Effector CD8-positive, alpha-beta T cell (primary cell): ENCODE measurements at places on chromosomes 3 and 15.

GRCh38 chr15:93801206-93801605, 430.2 kb upstream of the MCTP2 start:
- no peak for DNase-seq

GRCh38 chr15:81930582-81931369, 115.0 kb downstream of the MEX3B start:
- no peak for DNase-seq

DNA sequence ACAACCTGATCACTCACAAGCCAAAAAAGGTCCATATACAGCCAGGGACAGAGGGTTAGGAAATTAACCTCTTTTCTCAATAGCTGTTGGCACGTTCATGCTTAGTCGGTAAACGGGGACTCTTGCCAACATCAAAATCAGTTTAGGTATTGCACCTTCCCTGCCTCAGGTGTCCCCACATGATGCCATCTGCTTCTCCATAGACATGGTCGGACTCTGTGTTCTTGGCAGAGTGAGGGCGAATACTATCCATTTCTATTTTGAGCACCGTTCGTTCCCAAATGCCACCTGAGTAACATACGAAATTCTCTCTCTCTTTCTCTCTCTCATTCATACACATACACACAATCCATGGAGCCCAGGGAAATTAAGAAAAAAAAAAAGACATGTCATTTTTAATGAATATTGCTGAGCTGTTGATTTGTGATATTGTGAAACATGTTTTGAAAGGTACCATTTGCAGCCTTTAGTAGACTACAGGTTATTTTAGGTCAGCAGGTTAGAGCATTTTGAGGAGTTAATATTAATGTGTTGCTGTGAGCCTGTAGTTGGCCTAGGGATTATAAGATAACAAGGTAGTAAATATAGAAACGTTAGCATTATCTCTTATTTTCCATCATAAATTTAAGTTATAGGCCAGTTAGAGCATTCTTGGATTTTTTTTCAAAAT, 78.5 kb downstream of the GHSR start:
- DNase-seq = no peak

DNA sequence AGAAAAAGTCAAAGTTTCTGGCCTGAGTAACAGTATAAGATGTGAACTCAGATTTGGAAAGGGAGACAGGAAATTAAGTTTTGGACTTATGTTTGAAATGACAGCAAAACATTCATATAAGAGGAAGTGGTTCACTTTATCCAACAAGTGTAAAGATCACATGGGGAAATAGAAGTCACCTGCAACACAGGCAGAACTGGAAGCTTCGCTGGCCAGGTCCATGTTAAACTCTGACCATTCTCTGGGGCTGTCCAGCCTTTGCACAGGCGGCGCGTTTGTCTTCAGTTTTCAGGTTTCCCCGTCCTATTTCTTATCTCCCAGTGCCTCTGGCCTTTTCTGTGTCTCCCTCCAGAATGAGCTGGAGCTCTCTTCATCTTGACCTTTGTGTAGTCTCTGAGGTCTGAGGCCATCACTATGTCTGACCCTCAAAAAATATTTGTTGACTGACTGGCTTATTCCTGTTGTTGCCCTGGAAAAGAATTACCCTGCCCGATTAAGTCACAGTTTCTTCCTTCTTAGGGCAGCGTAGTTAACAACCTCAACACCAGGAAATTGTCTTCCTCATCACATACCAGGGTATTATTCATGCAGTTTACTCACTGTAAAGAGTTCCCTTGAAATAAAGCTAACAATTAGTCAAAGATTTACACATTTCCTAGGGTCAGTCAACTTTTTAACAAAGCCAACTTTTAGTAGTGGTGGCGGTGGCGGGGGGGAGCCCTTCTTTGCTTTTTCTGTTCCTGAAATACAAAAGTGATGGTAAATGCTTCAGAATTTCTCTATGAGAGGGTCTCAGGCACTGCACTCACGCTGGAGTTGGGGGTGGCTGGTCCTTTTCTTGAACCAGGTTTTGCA, 959 bp upstream of the RASA2 start:
- no peak for DNase-seq

- no peak for DNase-seq
These were observed 39.9 kb upstream of the CCNL1 start for GRCh38 chr3:157199841-157200240.

DNA sequence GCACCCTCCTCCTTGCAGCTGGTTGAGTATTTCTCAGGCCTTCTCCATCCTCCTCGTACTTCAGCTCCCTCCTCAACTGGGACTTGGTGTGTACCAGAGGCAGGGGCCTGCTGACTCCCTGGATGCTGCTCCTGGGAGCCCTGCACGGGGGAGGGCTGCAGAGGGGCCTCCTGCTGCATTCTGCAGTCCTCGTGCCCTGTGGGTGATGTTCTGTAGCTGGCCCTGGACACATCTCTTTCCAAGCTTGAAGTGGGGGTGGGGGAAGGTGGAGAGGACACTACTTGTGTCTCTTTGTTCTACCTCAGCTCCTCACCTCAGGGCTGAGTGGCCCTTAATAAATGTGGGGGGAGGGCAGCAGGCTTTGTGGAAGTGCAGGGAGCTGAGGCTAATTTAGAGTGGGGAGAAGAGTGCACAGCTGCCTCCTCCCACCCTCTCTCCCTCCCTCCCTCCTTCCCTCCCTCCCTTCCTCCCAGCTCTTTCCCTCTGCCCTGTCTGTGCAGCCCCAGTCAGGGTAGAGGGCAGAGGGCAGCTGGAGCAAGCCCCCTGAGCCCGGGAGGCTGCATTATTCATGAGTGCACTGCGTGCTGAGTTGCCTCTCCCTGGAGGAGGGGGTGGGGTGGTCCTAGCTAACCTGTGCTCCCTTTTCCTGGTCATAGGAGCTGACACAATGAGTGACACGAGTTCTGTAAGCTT, 3.7 kb upstream of the GRM2 start:
- no peak for DNase-seq

GRCh38 chr15:99267957-99268356, 16.7 kb downstream of the LRRC28 start:
- no peak for DNase-seq

DNA sequence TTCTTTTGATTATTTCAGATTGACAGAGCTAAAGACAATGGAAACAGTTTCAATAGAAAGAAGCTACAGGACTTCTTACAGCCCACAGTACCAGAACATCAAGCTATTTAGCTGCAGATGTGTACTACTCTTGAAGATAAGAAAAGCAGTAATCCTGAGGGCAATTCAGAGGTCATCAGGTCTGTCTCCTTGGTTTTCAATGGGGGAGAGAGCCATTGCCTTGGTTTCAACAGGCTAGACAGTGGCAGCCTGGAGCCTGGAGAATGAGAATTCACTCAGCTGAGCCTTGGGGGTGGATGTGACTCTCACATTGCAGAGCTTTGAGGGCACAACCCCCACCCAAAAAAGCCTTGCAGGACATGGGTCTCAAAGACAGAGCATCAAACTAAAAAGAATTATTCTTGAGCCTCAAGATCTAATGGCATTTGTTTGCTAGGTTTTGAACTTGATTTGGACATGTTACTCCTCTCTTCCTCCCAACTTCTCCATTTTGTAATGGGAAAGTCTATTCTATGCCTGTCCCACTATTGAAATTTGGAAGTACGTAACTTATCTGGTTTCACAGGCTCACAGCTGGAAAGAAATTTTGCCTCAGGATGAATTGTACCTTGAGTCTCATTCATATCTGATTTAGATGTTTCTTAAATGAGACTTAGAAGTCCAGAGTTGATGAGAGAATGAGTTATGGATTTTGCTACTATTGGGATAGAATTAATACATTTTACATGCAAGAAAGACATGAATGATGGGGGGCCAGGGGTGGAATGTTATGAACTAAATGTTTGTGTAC, 36.9 kb downstream of the PLSCR1 start:
- DNase-seq = no peak

DNA sequence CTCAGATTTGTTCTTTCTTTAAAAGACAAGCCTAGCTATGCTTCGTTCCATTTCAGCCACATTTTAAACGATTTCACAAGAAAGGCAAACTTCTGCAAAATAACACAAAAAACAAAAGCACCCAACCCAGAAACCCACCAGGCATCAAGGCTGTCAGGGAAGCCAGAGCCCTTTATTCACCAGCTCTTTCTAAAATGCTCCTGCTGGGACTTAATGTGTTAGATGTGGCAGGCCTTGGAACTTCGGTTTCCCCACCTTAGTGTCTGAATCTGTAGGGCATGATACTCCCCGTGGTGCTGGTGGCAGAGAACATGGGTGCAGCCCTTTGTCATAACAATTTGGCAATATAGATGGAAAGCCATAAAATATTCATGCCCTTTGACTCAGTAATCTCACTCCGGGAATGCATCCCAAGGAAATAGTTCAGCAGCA, 56.8 kb upstream of the LCTL start:
- no peak for DNase-seq

DNA sequence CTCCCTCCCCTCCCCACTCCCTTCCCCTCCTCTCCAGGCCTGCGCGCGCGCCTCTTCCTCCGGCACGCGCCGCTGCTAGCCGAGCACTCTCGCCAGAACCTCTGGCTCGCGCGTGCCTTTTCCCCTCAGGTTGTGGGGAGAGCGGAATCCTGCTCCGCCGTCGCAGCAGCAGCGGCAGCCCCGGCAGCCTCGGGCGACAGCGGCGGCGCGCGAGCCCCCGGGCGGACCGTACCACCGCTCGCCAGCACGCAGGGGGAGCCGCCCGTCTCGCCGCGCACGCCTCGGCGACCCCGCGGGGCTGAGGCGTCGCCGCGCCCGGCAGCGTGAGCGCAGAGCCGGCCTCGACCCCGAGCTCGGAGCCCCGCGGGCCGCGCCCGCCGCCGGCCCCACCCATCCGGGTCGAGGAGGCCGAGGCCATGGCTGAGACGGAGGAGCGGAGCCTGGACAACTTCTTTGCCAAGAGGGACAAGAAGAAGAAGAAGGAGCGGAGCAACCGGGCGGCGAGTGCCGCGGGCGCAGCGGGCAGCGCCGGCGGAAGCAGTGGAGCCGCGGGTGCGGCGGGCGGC, at the start of gene CDV3:
Gene CDV3 (plus strand): TSS at position 58 of the 566 bp plus-strand sequence. CDS start 359 bp downstream, at position 417.
- DNase-seq = no peak

DNA sequence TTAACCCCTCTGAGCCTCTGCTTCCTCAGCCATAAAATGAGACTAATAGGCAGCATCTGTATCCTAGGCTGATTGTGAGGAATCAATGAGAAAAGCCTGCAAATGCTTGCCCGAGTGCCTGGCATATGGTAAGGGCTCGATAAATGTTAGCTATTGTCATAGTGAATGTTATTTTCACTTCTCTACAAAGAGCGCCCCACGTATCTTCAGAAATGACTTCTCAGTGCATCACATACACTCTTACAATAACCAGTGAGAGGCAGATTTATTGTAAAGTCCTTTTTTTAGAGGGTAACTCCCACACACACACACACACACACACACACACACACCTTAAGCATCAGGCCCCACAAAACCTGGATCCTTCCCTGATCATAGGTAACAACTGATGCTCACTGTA, 60.5 kb upstream of the SPATA12 start:
- no peak for DNase-seq

- DNase-seq = no peak
These were observed 1.8 kb downstream of the FOXL2 start for GRCh38 chr3:138944929-138945708.

- DNase-seq = no peak
These were observed 16.0 kb downstream of the SEC61A1 start for GRCh38 chr3:128068156-128068620.

- DNase-seq = no peak
These were observed 27.6 kb downstream of the TBC1D2B start for GRCh38 chr15:78049691-78050440.

DNA sequence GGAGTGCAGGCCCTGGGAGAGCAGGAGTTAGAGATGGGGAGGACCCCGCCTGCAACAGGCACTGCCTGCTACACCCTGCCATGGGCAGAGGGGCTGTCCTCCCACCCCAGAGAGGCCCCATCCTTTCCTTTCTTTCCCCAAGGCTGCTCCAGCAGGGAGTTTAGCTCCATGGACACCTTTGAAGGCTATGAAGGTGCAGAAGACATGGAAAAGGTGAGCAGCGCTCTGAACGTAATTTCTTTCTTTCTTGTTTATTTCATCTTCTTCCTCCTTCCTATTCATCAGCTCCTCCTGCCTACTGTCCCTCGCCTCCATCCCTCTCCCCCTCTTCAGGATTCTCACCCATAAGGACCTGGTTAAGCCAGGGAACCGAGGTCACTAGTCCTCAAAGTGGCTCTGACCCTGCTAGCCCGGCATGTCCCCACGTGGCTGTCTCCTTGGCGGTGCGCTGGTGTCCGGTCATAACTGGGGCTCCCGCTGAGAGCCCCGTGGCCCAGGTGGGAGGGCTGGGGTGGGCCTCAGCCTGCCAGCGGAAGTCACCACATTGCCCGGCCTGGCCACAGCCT, 16.0 kb upstream of the ADIPOQ start:
- no peak for DNase-seq

GRCh38 chr15:48090666-48091065, 30.1 kb upstream of the SLC24A5 start:
- DNase-seq = no peak

- no peak for DNase-seq
These were observed 37.7 kb downstream of the AMOTL2 start for GRCh38 chr3:134336587-134336986.

DNA sequence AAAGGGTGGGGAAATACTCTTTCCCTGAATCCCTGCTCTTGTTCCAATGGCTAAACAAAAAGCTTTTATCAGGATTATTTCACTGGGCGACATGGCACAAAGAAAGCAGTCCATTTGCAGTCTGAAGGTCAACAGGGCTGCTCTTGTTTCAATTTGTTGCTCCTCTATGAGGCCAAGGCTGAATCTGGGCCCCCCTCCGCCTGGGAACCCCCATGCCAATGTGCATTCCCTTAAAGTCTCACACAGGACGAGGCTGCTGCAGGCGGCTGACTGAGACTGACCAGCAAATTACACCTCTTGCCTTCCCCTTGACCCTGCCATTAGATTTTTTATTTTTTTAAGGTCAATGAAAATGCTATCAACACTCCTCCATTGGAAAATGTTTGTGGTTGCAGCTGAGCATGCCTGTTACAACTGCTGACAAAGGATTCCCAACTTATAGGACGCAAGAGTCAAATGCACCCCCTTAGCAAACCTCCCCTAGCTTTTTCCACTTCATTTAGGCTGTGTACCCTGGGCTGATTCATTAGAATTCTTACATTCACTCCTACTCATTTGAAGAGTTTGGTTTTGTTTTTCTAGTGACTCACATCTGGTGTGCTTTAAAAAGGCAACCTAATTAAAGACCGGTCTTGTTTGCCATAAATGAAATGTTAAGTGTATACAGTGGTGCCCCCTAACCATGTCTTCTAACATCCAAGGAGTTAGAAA, 60.8 kb upstream of the ARHGEF3 start:
- no peak for DNase-seq

DNA sequence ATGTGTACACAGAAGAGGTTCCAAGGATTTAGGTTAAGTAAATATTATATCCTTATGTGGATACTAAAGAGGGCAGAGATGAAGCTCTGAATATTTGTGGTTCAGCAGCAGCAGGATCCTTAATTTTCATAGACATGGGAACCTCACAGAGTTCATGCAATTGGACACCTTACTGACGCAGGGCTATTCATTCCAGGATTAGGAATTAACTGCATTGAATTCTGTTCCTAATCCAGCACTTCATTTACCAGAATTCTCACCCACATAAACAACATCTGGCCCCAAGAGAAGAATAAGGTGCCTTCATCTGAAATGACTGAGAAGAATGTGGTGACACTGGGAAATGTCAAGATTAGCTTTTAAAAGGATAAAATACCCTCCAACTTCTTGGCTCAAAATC, 62.4 kb downstream of the ADAMTS9 start:
- no peak for DNase-seq

- DNase-seq = no peak
These were observed 1333.5 kb upstream of the CADM2 start for GRCh38 chr3:83625261-83625660.
